ENCODE measurements at places on chromosomes 1 and 21.

DNA sequence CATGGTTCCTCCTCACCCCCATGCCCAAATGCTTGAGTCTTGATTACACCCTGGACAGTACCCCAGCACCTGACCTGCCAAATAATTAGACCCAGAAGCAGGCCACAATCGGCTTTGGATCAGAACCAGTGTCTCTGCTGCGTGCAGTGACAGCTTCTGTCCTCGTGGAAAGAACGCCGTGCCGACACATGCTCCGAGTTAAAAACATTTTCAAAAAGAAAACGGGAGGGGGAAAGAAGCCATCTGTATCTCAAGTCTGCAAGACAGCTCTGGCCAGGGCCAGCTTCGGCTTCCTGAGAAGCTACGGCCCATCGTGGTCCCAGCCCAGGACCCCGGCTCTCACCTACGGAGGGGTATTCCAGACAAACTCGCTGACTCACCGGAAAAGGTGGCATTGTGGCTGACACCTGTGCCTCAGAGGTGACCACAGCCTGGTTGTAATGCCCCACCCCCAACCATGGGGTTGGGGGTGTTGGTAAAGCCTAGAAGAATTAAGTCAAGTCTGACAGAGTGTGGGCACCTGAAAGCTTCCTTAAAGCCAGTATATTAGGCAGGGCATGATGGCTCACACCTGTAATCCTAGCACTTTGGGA lies 25.8 kb downstream of the SSBP3 start:
- DNase-seq, result no peak

- DNase-seq, result no peak
Measured at GRCh38 chr1:29121936-29122681, 1.6 kb downstream of the TMEM200B start.

- peak; percentile 47 for DNase-seq
Measured at GRCh38 chr1:102919659-102920058, 188.7 kb downstream of the COL11A1 start.

DNA sequence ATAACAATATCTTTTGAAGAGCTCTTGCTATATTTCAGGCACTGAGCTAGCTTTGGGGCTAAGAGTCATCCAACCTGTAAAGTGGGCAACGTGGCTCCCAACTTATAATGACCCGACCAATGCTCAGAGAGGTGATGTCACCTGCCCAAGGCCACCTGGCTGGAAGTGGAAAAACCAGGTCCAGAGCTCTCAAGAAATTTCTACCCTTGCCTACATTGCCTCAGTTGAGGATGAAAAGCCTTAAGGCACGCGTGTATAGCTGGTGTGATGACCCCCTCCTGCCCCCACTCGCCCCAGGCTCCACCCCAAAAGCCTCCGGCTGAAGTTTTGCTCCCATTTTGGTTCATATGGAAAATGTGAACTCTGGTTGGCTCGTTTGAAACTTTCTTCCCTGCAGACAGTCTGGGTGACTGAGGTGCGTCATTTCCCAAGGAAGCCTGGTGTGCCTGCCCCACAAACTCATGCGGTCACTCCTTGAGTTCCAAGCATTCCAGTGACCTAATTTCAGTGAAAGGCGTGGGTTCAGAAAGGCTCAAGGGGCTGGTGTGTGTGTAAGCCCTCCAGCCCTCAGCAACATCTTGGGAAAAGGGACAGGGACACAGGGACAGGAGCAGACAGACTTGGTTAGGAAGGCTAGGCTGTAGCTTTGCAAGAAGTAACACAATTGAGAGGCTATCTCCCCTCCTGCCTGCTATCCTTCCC lies 20.5 kb downstream of the HTR1D start:
- DNase-seq, result peak; percentile 95

DNA sequence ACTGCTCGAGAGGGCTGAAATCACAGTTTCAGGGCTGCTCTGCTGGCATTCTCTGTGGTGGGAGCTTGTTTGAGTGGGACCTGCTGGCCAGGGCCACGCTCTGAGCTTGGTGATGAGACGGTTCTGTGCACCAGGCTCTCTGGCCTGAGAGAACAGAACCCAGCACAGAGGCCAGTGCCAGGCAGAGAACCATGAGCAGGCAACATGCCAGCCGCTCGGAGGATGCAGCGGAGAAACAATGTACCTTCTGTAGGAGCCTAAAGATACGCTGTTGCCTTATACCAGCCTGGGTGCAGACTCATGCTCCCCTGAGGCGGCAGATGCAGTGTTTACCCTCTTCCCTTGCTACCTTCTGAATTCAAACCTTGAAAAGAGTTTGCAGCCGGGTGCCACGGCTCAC lies 10.0 kb downstream of the C2CD2 start:
- DNase-seq, result no peak

DNA sequence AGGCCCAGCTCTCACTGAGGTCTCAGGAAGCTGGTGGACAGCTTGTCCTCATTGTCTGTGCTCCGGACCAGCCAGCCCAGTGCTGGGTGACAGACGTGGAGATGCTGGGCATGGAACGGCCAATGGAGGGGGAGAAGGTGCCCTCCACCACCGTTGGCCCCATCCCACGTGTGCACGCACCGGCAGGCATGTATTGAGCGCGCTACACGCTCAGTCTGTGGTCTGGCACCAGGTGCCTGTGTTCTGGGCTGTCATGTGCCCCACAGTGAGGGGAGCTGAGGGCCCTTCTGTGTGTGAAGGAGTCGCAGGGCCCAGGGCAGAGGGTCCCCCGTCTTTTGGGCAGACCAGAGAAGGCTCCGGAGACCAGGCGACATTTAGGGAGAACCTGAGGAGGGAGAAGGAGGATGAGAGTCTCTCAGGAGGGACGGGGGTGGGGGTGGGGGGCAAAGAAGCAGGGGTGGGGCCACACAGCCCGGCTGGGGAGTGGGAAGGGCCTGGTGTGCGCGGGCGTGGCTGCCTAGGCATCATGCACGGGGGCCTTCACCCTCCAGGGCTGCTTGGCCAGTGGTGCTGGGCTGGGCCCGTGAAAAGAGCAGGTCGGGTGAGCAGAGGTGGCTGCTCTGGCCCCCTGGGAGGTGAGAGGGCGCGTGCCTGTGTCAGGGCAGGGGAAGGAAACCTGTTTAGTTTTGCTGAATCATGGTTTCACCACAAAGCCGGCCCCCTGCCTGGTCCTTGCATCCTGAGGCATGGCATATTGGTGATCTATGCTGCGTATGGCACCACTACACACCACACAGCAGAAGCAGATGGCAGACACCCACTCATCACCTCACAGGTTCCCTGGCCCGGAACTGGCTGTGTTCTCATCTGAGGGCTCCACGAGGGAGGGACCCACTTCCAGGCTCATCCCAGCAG lies 86.7 kb upstream of the TTC34 start:
- no peak for DNase-seq

DNA sequence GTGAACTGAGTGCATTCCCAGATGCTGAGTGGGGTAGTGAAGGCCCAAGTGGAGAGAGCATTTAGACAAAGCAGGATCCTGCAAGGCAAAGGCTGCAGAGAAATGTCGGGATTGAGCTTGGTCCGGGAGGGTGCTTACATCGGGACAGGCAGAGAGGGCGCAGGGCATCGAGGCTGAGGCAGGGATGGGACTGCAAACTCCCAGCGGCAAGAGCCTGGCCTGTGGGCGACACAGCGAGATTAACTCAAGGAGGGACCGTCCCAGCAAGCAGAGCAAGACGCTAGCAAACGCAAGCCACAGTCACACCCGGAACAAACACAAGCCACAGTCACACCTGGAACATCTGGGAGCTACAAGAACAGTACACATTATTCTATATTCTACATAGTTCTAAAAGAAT lies 537.5 kb downstream of the KIF26B start:
- no peak for DNase-seq

DNA sequence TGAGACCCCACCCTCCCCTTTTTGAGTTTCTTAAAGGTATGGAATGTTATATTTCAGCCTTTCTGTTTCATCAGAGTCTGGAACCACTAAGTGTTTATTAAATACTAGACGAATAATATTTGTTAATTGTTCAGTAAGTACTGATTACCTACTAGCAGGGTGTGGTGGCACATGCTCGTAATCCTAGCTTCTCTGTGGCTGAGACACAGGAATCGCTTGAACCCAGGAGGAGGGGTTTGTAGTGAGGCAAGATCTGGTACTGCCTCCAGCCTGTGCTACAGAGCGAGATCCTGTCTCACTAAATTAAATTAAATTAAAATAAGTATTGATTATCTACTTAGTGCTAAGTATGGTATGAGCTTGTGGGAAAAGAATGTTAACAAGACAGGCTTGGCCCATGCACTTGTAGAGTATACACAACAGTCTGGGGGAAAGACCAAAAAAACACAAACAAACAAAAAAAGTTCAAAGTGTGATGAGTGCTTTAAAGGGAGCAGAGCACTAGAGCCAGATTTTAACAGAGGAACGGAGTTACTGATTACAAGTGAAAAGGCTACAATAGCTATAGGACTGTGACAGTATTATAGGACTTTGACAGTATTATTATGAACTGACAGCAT lies 2.4 kb downstream of the CEPT1 start:
- no peak for DNase-seq

Data from RKO (cell line).